ENCODE measurements at places on chromosomes 5 and 9.

- no peak for DNase-seq
Observed at GRCh38 chr5:150386024-150386855, 26.5 kb downstream of the CD74 start.

DNA sequence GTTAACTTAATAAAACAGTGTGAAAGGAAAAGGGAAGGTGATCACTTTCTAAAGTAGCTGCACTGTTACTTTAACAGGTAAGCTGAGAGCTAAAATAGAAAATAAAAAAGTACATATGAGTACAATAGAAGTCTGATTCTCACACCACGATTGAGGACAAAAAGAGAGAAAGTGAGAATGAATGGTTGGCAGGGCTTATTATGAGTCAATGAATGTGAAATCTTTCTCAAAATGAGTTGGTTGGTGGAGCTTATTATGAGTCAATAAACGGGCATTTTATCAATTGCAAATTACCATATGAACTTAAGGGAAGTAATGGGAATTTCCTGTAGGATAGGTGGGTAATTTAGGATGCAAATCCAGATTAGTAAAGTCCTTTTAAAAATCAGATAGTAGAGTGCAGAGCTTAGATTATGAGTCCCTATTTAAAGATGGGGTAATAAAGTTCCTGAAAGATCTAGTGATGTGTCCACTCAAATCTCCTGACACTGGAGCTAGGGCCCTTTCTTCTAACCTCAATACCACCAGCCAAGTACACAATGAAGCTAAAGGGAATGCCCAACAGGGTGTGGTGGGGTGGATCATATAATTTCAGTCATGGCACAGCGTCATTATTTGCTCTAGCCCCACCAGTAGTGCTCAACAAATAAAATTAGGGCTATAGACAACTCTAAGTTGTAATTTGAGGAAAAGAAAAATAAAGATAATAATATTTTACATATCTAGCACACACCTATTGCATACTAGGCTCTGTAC lies 21.1 kb upstream of the TLR4 start:
- peak; percentile 31 for DNase-seq

- no peak for DNase-seq
Observed at GRCh38 chr5:5195128-5195918, 55.2 kb downstream of the ADAMTS16 start.

- DNase-seq = no peak
Observed at GRCh38 chr5:82019342-82020138, 47.7 kb downstream of the ATG10 start.

DNA sequence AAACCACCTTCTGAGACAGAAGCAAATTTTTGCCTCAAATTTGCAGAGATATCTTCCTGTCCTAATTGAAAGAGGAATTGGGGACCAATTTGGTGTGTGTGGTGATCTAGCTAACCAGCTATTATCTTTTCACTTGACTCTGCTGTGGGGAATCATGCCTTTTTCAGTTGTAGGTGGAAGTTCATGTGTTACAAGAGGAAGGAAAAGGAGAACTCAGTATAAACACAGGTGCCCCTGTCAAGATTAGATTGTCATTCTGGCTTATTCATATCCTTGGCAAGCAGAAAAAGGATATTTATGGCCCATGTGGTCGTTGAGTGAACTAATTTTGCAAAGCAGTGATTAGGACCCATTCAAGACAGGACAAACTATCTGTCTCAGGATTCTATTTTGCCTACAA lies 336.8 kb upstream of the SLC30A5 start:
- DNase-seq = no peak

DNA sequence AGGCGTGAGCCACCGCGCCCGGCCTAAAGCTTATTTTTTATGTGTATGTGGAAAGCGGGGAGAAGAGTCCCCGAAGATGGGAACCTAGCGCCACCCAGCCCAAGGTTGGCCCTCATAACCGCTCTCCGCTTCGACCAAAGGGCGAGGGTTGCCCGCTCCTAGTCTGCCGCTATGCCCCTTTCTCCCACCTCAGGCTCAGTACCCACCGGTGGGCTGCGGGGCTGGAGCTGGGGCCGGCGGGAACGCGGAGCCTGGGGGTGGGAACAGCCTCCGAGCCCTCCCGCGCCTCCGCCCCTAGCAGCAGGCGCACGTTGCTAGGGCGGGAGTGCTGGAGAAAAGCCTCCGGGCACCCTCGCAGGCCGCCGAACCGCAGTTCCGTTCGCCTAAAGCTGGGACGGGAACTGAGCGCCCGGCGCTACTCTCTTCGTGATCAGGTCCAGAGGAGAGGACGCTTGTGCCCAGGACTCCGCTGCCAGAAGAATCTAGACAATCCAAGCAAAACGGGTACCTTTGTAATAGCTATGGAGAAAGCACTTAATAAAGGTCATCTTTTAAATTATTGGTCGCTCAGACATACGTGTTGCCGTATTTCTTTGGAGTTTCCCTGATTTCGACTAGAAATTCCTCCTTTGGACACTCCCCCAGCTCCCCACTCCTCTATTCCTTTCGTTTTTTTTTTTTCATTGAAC lies at the start of gene WDR31:
WDR31 (minus strand) TSS at position 265 of the 689 bp plus-strand sequence. CDS start 8,253 bp downstream, outside the sequence.
- peak; percentile 88 for DNase-seq

DNA sequence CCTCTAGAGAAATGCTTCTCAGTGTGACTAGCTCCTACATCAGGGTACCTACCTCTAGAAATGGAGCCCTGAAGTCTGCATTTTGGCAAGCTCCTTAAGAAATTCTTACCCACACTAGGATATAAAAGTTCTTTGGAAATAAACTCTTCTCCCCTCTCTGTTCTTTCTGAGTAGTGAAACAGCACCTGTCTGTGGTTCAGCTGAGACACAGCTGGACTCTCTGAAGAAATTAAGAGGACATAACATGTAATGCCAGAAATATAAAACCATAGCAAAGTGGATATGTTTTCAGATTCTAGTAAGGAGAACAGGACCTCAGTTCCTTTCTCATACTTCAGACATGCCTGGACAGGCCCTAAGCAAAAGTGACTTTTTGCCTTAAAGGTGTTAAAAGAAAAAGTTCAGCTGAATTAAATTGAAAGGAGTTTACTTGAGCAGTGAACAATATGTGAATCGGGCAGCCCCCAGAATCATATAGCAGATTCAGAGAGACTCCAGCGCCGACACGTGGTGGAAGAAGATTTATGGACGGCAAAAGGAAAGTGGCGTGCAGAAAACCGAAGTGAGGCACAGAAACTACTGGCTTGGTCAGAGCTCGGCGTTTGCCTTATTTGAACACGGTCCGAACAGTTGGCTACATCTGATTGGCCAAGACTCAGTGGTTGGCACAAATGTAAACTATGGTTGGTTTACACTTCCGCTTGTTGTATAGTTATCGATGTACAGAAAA lies 64.5 kb downstream of the PRKACG start:
- DNase-seq = peak; percentile 1

DNA sequence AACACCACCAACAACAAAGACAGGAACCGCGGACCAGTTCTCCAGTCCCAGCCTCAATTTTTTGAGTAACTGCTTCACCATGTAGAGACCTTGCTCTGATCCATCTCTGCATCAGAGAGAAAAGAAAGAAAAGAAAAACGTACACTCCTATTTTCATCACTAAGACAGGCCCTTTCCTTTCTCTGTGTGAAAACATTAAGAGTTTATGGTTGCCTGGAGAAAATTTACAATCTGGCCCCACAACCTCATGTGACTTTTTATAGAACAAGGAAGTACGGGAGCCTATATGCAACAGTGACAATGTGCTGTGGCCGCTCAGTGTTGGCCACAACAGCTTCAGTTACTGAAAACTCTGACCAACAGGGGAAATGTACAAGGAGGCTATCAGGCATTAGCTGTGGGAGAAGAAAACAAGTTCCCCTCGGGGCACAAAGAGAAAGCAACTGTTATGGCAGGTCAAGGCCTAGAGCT lies 272.9 kb upstream of the PTGER4 start:
- DNase-seq = no peak

GRCh38 chr9:138015021-138015829 lies 137.6 kb downstream of the CACNA1B start:
- DNase-seq = no peak

GRCh38 chr9:70420441-70421271 lies 6.2 kb upstream of the KLF9 start:
- peak; percentile 90 for DNase-seq

DNA sequence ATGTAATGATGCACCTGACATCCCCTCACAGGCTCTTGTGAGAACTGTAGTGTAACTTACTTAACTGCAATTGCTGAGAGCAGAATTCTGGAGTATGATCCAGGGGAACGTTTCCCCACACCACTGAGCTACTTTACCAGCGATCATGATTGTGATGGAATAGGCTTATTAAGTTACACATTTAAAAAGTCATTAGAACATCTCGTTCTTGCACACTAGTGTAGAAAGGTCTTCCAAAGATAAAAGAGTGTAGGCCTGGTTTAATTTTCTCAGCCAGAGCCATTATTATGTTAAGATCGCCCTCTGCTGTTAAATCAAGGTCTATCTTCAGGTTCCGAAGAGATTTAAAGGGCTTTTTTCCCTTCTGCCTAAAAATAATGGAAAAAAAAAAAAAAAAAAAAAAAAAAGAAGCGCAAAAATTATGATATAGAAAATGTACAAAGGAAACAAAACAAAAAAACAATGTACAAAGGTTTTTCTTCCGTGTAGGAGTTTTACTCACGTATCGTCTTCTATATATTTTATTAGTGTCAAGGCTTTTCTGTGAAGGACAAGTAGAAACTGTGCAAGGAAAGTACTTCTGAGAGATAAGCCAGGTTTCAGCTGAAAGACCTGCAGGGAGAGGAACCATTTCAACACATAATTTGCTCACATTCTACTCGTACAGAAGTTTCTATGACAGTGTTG lies 18.6 kb upstream of the MOB3B start:
- DNase-seq = peak; percentile 28

DNA sequence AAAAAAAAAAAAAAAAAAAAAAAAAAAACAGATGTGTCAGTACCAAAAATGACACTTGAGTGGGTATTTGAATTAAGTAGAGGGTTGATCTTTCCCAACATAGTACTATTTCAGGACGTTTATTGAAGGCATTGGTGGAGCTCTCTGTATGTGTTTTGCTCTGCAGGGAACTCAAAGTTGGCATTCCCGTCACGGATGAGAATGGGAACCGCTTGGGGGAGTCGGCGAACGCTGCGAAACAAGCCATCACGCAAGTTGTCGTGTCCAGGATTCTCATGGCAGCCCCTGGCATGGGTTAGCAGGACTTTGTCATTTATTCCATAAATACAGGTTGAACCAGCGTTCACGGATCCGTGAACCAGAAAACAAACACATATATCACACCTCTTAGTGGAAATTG lies 34.9 kb downstream of the SFXN1 start:
- no peak for DNase-seq

DNA sequence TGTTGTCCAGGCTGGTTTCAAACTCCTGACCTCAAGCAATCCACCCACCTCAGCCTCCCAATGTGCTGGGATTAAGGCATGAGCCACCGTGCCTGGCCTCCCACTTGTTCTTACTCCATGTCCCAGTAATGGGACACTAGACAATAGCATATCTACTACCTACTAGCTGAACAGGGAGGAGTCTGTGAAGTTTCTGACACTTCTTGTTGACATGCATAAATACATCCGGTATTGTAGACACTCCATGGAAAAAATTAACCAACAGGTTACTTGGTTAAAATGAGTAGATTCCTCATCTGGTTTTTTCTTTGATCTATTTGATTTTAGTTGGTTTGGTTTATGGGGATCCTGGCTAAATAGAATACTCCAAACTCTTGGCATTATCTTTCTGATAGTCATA lies 88.3 kb downstream of the SFXN1 start:
- no peak for DNase-seq

DNA sequence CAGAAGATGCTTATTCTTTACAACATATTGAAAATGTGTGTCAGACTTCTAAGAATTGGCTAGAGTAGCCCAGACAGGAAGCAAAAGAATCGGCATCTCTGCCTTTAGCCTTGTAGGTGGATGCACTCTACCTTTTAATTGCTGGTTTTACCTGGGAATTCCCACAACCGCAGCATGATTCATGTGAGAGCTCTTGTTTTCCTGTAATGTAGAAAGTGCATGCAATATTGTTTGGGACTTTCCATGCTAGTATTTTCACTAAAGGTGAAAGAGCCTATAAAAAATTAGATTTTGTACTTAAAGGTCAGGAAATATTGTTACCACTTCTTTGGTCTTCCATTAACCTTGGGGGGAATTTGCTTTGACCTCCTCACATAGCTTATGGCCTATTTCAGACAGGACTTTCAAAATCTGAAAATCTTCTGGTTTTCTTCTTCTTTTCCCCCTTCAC lies 89.8 kb downstream of the NTRK2 start:
- DNase-seq = no peak

DNA sequence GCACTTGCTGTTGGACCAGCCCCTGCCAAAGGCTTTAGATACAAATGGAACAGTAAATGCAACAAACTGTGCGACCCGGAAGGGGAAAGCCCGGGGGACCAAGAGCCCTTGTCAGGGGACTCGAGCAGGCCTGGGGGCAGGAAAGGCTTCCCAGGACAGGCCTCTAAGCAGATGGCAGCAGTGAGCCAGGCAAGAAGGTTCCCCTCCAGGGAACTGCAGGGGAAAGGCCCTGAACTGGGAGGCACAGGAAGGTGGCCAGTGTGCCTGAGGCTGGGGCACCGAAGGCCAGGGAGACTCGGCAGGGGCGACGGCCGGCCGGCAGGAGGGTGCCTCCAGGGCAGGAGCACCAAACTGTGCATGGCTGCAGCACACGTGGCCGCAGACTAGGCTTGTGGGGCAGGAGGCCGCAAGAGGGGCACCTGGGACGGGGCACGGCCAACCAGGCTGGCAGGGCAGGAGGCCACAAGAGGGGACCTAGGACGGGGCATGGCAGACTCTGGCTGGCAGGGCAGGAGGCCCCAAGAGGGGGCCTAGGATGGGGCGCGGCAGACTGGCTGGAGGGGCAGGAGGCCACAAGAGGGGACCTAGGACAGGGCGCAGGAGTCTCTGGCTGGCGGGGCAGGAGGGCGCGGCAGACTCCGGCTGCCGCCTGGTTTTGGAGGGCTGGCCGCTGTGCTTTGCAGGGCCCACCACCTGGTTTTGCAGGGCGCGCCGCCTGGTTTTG lies 10.0 kb downstream of the VAV2 start:
- DNase-seq = no peak

GRCh38 chr9:131864531-131864930 lies 124.7 kb upstream of the RAPGEF1 start:
- DNase-seq = no peak

DNA sequence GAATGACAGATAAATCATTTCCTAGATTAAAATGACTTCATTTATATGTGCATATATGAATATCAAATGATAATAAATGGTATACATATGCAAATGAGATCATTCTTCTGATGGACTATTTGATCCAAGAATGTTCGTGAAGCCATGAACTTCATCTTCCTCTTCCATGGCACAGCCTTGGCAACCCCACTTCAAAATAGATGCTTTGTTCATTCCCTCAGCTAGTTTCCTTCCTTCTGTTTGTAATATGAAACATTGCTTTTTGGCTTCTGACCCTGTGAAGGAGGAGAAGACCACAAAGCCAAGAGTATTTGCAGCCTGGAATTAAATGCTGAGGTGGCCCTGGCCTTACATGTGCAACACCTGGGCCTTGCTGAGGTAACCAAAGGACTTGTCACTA lies 106.8 kb upstream of the LIFR start:
- DNase-seq = no peak
